ENCODE measurements at places on chromosomes 4 and X.
A peak's percentile ranks its signal among the peaks of the same experiment; 100 is the strongest.

DNA sequence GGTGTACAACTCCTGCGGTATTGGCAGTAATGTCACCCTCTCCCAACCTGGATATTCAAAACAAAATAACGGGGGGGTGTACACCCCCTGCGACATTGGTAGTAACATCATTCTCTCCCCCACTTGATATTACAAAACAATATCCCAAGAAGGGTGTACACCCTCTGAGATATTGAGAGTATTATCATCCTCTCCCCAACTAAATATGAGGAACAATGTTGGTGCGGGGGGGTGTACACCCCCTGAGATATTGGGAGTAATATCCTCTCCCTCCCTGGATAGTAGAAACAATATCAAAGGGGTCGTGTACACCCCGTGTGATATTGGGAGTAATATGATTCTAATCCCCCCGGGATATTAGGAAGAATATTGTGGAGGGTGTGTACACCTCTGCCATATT is 71.4 kb upstream of the ADGRA3 start:
- DNase-seq: peak; percentile 15

DNA sequence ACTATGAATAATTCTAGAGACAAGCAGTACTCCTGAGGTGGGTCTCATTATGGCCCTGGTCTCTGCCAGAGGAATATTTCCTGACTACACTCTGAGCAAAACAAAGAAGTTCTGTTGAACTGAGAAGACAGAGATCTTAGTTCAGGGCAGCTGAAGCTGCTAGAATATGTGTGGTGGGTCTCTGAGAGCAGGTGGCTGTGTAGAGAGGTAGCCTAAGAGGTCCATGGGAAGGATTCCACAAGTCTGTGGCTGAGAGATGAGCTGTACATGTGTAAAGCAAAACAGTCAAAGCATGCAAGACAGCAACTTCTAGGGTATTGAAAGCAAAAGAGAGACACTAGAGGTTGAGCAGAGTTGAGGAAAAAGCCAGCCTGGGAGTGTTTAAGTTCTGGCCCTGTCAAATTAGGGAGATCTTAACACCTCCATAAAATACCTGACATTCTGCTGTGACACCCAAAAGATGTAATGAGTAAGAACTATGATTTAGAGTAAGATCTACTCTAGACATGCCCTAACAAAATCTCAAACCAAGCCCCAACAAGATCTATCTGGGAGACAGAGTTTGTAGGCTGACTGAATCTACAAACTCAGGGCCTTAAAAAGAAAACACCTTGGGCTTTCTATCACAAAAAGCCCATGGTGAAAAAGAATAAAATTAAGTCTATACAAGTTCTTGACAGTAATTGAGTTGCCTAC is 274.4 kb downstream of the BANK1 start:
- no peak for DNase-seq

DNA sequence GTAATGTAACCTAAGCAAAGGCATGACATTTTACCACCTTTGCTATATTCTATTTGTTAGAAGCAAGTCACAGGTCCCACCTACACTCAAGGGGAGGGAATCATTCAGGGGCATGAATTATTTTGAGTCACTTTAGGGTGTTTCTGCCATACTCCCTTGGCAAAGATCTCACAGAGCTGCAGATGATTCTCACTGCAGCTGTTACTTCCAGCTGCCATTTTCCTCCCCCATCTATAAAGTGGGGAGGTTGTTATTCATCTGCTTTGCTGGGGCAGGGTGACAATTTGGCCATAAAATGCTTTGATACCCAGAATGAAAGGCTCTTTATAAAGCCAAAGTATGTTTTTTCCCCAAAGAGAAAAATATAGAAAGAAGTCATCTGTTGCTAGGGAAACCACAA is 136.5 kb upstream of the SMIM31 start:
- DNase-seq: no peak

DNA sequence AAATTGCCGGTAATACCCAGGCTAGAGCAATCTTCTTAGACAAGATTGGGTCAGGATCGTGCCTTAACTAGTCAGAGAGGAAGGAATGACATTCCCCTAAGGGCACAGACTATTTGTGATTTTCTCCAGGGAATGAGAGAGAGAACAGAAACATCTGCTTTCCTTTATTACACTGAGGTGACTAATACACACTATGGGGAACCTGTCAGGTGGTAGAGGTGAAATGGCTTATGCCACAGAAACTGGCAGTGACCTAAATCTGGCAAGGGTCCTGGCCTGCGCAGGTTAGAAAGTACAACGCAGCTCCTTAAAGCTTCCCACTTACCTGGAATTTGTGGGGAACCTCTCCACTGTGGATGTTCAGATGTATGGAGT is 16.6 kb upstream of the HPGD start:
- DNase-seq: no peak

DNA sequence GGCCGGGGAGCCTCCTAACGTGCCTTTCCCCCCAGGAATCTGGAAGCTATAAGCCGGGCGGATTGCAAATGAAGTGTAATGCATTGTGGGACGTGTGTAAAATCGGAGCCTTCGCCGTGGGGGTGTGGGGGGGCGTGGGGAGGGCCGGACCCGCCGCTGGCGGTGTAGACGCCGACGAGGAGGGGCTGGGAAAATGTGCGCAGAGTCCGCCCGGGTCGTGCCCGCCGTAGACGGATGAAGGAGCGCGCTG is 1.3 kb downstream of the STOX2 start:
- no peak for DNase-seq

- DNase-seq: peak; percentile 59
Measured at GRCh38 chrX:129726307-129727111, 12.3 kb upstream of the XPNPEP2 start.
